Mammary microvascular endothelial cell (primary cell): ENCODE measurements at places on chromosomes 2 and 18. TPM values are rescaled to one million over a fixed set of nuclear protein-coding genes. Genes with fewer than 3 reads are reported as not detected.

Gene ABHD1
- total RNA-seq = not detected in 2 replicates

Gene MOGAT1
- not detected in 2 replicates for total RNA-seq

Gene AKAIN1
- total RNA-seq = not detected in 2 replicates

Gene BCL2
- 0.10 and 0.27 TPM in 2 replicates for total RNA-seq

Gene TGFBRAP1
- 30.5 and 33.5 TPM in 2 replicates for total RNA-seq

Gene FNDC4
- total RNA-seq = 15.9 and 20.3 TPM in 2 replicates

Gene CAVIN2
- 235 and 249 TPM in 2 replicates for total RNA-seq

Gene PROC
- not detected in 2 replicates for total RNA-seq

Gene LBX2
- 2.5 and 4.3 TPM in 2 replicates for total RNA-seq

Gene GAD1
- not detected in 2 replicates for total RNA-seq

Gene CDK15
- 0.07 TPM in 1 of 2 replicates, not detected in the other for total RNA-seq

Gene FOXI3
- total RNA-seq = not detected in 2 replicates

Gene ZSWIM2
- not detected in 2 replicates for total RNA-seq

Gene SCN2A
- under 0.01 TPM in 1 of 2 replicates, not detected in the other for total RNA-seq

Gene CLEC4F
- 0.10 TPM in 1 of 2 replicates, not detected in the other for total RNA-seq

Gene TMEM178A
- not detected in 2 replicates for total RNA-seq

Gene CHST10
- total RNA-seq = 10.4 and 14.4 TPM in 2 replicates

Gene MALL
- 171 and 194 TPM in 2 replicates for total RNA-seq

Gene ADAM23
- 4.9 and 5.0 TPM in 2 replicates for total RNA-seq

Gene LIMS4
- 4.9 and 6.3 TPM in 2 replicates for total RNA-seq

Gene TUBA3D
- total RNA-seq = not detected in 2 replicates

Gene PLCD4
- 0.60 and 1.2 TPM in 2 replicates for total RNA-seq

Gene TRIM43
- not detected in 2 replicates for total RNA-seq

Gene EHD3
- 4.4 and 5.4 TPM in 2 replicates for total RNA-seq

Gene METTL5
- 45.0 and 95.3 TPM in 2 replicates for total RNA-seq

Gene FAM161A
- total RNA-seq = 1.5 and 1.7 TPM in 2 replicates

Gene SERPINB4
- not detected in 2 replicates for total RNA-seq

Gene BOK
- total RNA-seq = 111 TPM in 2 replicates

Gene MTERF4
- 14.1 and 18.4 TPM in 2 replicates for total RNA-seq

Gene EIF2AK3
- total RNA-seq = 12.5 and 13.1 TPM in 2 replicates

Gene CCDC178
- 8.2 and 8.5 TPM in 2 replicates for total RNA-seq

Gene FAHD2B
- 3.2 and 4.6 TPM in 2 replicates for total RNA-seq

Gene LRRTM1
- not detected in 2 replicates for total RNA-seq

Gene ROCK1
- 20.4 and 23.4 TPM in 2 replicates for total RNA-seq

Gene UBXN4
- total RNA-seq = 40.2 and 51.4 TPM in 2 replicates

Gene HOXD10
- 4.4 and 7.5 TPM in 2 replicates for total RNA-seq

Gene IL1R1
- 8.6 and 8.9 TPM in 2 replicates for total RNA-seq

Gene LINC00305
- not detected in 2 replicates for total RNA-seq

Gene PIEZO2
- total RNA-seq = 9.5 and 23.7 TPM in 2 replicates

Gene CD207
- total RNA-seq = not detected in 2 replicates

Gene HADHA
- total RNA-seq = 144 and 159 TPM in 2 replicates

Gene GREB1
- total RNA-seq = 0.13 and 0.34 TPM in 2 replicates

Gene C2orf78
- not detected in 2 replicates for total RNA-seq

Gene PLEK
- total RNA-seq = 0.05 TPM in 1 of 2 replicates, not detected in the other

Gene SRD5A2
- not detected in 2 replicates for total RNA-seq

Gene GPAT2
- 7.6 and 8.3 TPM in 2 replicates for total RNA-seq

Gene AQP12B
- total RNA-seq = not detected in 2 replicates

Gene CABLES1
- total RNA-seq = 11.9 and 18.5 TPM in 2 replicates

Gene GEN1
- total RNA-seq = 12.7 and 17.6 TPM in 2 replicates

Gene TMEM18
- 19.7 and 24.7 TPM in 2 replicates for total RNA-seq

Gene PRKAG3
- not detected in 2 replicates for total RNA-seq
